KG1 (cell line): ENCODE measurements at places on chromosomes 2 and 18.

DNA sequence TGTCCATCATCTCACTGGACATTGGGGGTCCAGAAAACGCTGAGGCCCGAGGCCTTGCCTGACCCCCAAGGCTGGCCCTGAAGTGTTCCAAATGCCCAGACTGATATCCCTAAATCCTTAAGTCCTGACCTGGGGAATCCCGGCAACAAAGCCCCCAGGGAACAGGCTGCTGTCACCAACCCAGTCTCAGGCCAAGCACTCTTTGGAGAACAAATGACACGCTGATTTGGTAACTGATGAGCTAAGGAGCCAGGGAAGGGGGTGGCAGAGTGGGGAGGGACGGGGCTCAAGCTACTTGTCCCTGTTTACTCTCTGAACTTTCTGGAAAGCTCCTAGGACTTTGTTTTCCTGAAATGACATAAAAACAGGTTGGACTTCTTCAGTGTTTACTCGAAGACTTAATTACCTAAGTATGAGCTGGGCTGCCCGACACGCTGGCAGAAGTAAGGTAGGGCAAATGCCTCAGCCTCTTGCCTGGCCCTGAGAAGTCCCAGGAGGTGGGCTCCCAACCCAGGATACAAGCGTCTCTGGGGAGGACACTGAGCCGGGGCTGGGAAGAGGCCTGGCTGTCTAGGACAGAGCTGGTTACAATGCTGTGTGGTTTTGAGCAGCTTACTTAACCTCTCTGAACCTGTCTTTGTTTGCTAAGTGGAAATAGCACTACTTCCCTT lies 105.5 kb upstream of the GLI2 start:
- DNase-seq = no peak

DNA sequence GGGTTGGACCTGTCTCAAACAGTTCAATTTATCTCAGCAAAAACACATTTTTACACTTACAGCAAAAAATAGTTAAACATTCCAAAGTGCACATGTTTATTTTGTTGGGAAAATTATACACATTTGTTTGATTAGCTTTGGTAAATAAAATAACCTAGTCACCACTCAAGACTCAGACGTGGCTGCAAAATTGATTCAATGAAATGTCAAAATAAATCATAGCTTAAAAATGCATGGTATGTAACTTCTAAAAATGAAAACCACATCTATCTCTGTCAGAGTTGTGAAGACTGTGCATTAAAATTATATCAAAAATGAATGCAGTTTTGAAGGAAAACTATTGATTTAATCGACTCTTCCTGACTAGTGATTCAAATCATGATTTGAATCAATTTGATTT lies 56.7 kb downstream of the GALNT14 start:
- DNase-seq = no peak

DNA sequence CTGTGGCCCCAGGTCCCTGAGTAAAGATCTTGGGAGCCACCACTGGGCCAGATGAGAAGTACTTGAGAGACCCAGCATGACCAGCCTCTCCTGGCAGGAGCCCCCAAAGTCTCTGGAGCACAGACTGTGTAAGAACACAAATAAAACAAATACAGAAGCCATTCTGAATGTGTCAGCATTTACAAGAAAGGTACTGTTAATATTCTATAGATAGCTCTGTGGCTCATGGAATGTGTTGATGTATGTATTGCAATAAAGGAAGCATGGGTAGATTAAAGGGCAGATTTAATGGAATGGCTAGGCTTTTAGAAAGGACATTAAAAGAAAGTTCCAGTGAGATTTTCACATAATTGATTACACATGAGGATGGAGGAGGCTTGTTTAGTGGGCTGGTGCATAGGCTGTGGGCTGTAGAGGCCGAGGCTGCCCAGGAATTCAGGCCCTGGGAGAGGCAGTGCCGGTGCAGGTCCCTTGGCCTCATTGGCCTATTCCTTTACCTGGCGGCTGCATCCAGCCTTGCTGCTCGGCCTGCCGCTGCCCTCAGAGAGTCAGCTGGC lies 127.7 kb upstream of the DLX2 start:
- no peak for DNase-seq

- DNase-seq = no peak
Measured at GRCh38 chr18:354471-354870, 86.6 kb upstream of the THOC1 start.

- DNase-seq = no peak
Measured at GRCh38 chr2:217897091-217897715, 105.6 kb downstream of the TNS1 start.

GRCh38 chr2:240986787-240987411 lies 11.5 kb upstream of the SNED1 start:
- no peak for DNase-seq

DNA sequence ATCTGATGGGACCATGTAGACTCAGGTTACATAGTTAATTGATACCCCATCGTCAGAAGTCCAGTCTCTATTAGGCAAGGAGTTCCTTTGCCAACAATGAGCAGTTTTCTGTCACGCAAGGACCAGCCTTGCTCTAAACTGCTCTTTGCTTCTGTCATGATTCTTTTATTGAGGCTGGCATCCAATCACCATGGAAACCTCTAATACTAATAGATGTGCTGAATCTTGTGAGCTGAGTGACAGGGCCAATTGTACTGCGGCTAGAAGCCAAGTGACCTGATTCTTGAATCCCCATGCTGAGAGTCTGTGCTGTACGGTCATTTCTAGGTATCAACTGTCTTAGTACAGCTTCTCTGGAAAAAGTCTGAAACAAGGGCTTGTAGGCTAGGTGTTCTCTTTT lies 395.6 kb downstream of the RND3 start:
- no peak for DNase-seq

DNA sequence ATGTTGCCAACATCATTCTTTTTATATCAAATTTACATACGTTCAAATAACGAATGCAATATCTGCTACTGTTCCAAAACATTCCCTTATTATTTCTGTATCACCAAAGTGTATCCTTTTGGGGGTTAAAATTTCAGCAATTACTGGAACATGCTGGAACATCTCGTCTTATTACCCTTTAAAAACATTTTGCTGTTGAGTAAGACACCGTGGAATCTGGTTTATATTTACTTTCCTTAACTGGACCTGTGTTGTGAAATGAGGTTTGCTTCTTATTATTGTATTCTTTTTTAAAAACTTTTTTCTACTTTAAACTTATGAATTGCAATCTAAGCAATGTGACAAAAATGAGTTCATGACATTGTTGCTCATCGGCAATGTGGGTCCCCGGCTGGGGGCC lies 87.4 kb upstream of the PTPRM start:
- no peak for DNase-seq

- no peak for DNase-seq
Measured at GRCh38 chr18:61079714-61080113, 253.5 kb upstream of the CDH20 start.

DNA sequence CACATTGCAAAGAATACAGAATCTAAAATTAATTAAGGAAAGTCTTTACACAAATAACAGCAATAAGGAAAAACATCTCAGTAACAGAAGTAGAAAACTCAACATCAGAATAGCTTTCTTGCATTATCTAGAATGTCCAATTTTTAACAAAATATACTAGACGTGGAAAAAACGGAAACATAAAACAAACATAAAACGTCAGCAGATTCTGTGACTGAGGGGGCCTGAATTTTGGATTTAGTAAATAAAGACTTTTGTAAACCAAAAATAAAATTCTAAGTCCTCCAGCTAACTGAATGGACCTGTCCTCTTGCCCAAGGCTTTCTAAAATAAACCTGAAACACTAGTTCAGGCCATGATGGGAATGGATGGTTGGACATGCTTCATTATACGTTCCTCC lies 773.5 kb upstream of the LRRTM1 start:
- DNase-seq = no peak

GRCh38 chr2:104733226-104733943 lies 120.5 kb upstream of the POU3F3 start:
- no peak for DNase-seq

GRCh38 chr18:44833786-44834185 lies 153.1 kb downstream of the SETBP1 start:
- DNase-seq = no peak

GRCh38 chr2:177072090-177072489 lies 140.5 kb upstream of the HNRNPA3 start:
- DNase-seq = no peak

DNA sequence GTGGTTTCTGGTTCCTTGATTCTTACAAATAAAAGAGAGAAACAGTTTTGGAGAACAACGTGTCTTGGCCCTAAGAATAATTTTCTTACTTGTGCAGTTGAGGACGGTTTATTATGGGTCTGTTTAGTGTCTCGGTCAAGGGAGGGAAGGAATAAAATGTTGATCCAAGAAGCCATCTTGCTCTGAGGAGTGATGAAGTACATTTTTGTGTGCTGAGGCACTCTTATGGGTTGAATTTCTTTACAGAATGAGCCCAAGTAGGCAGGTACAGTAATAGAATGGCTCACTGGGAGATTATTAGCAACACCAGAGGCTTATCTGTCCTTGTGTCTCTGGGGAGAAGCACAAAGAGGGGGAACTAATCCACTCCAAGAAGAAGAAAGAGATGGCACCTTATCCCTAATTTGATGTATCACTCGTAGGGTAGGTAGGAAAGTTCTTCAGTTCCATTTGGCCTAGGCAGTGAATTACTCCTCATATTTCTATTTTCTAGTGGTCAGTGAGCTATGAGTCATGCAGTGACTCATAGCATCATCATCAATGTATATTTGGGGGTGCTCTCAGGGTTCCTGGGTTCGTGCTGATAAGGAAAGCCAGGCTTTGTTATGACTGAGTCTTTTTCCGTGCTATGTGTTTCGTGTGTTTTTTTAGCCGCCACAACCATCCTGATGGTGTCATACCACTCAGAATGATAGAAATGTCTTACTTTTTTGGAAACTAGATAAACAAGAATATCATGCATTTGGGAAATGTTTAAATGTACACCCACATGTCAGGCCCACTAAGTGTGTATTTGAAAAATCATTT lies 250.1 kb upstream of the CTAGE1 start:
- no peak for DNase-seq

DNA sequence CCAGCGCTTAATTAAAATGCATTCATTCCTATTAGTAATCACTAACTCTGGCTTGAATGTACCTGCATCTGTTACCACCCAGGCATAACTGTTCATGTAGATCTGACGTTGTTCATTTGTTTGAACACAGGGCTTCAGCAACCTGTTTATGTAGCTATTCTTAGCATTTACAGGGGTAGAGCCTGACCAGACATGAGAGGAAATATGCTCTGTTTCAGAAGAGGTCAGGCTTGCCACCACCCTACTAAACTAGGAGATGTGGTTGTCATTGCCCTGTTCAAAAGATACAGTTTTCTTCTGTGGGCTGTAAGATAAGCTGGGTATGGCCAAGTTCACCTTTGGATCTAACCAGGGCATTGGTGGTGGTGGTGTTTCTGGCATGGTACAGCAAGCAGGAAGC lies 8.8 kb downstream of the MGAT5 start:
- no peak for DNase-seq

DNA sequence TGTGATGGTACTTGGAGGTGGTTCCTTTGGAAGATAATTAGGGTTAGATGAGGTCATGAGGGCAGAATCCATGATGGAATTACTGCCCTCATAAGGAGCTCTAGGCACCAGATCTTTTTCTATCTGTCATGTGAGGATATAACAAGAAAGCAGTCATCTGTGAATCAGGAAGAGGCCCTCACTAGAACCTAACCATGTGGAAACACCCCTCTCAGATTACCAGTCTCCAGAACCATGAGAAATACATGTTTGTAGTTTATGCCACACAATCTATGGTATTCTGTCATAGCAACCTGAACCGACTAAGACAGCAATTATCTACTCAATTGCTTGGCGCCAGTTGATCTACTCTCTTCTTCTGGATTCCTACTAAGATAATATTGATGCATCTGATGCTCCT lies 2.4 kb upstream of the SERPINB10 start:
- no peak for DNase-seq

DNA sequence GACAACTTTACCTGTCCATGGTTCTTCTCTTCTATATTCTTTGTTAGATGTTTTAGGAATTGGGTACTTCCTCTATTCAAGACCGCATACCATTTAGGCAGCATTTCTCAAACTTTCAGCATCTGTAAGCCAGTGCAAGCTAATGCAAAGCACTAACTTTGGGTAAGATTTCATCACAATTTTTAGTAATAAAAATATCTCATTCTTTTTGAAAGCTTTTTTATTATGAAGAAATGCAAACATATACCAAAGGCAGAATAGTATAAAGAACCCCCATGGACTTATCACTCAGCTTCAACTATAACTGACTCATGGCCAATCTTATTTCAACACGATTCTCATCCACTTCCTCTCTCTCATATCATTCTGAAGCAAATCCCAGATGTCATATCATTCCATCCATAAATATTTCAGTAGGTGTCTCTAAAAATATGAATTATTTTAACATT lies 32.9 kb downstream of the INO80C start:
- peak; percentile 35 for DNase-seq

DNA sequence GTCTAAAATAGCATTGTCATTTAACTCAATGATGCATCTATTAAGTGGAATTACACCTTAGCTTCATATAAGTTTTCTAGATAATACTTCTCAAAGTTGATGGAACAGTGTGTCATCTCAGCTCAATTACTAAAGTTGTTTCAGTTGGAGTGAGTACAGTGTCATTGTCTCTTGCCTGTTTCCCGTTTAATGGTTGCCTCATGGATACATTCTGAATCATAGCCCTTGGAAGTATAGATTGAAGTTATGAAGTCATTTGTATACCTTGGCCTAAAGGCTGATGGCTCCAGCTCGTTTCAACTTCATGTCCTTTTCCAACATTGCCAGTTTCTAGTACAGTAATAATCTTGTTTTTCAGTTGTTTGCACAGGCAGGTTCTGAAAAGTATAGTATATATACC lies 130.5 kb upstream of the NOSTRIN start:
- no peak for DNase-seq

DNA sequence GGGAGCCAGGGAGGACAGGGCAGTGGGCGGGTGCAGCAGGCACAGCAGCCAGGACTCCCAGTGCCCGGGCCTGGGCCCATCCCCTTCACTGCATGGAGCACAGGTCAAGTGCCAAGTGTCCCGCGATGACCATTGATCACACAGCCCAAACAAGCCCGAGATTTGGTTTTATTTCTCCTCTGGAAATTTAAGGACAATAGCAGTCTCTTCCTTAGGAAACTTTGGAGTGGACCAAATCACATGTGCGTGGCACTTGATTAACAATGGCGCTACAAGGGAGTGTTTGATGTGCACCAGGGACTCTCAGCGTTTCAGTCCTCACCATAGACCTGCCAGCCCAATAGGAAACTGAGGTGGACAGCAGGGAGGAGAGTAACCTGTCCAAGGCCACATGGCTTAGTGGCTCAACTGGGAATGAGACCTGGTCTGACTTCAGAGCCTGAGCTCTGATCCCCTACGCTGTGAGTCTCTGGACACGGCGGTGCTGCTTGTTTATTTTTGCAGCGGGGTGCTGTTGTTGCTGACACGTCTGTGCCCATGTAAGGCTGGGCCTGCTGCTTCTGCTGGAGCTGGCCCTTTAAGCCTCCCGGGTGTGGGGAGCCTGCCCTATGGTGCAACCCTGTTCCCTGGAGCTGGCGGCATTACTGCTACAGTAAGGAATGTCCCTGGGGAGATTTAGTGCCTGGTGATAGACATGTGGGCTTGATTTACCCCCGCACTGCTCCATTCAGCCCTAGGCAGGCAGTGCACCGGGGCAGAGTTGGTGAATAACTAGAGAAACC lies 194.2 kb downstream of the INHBB start:
- DNase-seq = no peak

GRCh38 chr2:224278531-224278930 lies 123.4 kb downstream of the FAM124B start:
- DNase-seq = no peak
